ENCODE measurements at places on chromosomes 7 and 10.

GRCh38 chr7:27129729-27130539 is 623 bp downstream of the HOXA4 start:
- no peak for DNase-seq

DNA sequence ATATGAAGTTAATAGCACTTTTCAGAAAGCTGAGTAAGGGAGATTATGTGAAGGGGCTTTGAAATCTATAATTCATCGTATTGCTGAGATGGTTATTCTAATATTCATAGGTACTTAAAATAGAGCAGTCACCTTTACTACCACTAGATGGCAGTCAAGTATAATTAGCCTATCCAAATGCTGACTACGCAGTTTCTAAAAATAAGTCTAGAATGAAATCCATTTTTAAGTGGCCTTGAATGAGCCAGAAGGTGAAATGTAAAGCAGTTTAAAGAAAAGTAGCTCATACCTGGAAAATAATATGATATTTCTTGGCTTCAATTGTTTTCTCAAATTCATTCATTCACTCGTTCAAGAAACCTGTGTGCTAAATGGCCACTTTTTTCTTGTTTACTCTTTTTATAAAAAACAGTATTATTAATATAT is 1277.1 kb downstream of the GATA3 start:
- peak; percentile 48 for DNase-seq

- DNase-seq = peak; percentile 57
Observed at GRCh38 chr10:121947343-121948330, 19.8 kb upstream of the ATE1 start.

- no peak for DNase-seq
Observed at GRCh38 chr10:121497513-121498470, 100.5 kb downstream of the FGFR2 start.

DNA sequence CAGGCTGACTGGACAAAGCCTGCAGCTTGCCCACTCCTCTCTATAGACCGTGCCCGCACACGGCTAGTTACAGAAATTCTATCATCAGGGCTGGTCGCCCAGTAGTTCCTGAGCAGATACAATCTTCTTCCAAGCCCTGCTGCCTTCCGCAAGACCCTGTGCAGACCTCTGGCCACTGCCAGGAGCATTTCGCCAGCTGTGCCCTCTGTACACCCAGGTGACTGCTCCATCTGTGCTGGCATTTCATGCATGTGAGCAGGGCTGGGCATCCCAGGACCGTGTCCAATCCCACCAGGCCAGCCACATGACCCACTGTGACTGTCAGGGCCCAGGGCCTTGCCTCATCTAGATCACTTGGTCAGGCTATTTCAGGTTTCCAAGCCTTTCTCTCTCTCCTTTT is 36.9 kb downstream of the HSPA12A start:
- no peak for DNase-seq
